ENCODE measurements at places on chromosomes 12 and 14.

- no peak for DNase-seq
Measured at GRCh38 chr12:114672817-114673168, 11.2 kb downstream of the TBX3 start.

DNA sequence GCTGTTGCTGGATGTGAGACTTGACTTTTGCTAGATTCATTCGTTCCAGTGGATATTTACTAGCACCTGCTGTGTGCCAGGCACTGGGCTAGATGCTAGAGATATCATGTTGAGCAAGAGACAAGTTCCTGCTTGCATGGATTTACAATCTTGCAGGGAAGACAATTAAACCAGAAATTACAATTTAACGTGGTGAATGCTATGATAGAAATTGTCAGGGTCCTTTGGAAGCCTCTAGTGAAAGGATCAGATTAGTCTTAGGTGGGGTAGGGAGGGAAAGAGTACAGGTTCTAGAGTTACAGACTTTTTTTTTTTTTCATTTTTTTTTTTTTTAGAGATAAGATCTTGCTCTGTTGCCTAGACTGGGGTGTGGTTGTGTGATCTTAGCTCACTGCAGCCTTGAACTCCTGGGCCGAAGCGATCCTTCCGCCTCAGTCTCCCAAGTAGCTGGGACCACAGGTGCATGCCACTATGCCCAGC, 36.7 kb downstream of the SPATS2 start:
- DNase-seq = no peak

- DNase-seq = no peak
Measured at GRCh38 chr12:57868221-57868620, 21.7 kb upstream of the CTDSP2 start.

DNA sequence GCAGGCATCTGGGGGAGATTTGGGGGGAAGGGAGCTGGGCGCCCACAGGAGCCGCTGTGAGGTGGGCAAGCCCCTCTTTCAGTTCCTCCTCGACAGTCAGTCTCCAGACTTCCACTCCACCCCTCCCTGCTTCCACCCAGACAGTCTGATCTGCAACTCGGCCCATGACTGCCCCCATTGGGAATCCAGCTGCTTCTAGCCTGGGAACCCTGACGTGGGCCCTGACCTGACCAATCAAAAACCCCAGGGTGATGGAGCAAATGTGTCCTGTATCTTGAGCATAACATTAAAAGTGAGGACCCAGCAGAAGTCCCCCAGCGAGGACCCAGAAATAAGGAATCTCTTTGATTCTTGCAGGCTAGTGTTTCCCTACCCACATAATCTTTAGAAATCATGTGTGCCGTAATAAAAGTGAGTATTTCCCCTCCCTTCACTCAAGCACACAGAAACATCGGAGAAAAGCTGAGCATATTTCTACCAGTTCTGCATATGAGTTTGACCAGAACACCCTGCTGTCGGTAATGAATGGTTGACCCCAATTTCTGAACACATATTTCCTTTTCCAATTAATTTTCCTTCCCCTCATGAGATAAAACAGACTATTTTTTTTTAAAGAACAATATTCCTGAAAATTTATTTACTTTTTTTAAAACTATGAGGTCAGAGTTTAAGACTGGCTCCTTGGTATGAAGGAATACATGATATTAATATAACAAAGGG, 6.4 kb downstream of the SSH1 start:
- DNase-seq = no peak

GRCh38 chr12:125315771-125316170, 250.5 kb downstream of the AACS start:
- DNase-seq = no peak

GRCh38 chr12:124673801-124674617, 106.6 kb upstream of the NCOR2 start:
- no peak for DNase-seq

DNA sequence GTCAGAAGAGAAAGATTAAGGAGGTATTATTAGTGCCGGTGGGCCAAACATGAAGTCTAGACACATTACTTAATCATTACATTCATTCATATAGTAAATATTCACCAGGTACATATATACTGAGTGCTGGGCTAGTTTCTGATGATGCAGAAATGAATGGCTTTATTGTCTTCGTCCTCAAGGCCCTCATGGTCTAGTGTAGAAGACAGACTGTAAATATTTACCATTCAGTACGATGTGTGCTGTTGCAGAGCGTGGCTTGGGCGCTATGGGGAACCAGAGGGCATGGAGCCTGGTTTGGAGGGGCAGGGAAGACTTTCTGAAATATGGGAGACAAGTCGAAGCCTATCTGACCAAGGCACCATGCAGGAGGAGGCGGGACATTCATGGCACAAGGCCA, 37.0 kb upstream of the TCL1B start:
- DNase-seq = no peak

DNA sequence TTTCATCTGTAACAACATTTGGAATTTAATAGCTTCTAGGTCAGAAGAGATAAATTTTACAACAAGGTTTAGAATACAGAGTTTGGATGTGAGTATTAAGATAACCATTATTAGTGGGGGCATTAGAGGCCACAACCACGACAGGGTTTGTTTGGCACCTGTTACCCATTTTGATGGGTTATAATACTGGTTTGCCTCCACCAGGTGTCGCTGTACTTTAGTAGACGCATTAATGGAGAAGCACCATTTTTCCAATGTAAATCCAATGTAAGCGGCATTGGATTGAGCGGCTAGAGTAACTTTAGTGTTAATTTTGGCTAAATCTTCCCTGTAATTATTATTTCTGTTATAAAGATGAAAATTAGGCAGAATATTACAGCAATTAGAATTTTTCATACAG, 136.2 kb downstream of the SLCO1B3 start:
- no peak for DNase-seq

DNA sequence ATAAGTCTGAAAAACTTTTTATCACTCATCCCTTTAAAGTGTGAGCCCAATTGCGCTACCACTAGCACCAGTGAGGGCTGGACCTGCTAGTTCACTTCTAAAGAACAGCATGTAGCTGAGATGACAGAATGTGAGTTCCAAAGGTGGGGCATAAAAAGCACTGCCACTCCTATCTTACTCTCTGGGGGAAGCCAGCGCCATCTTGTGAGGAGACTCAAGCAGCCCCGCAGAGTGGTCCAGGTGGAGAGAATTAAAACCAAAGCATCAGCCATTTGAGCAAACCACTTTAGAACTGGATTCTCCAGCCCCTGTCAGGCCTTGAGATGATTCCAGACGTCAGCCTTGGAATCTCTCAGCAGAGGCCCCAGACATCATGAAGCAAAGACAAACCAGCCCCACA, 39.9 kb downstream of the TMEM132D start:
- DNase-seq = no peak

DNA sequence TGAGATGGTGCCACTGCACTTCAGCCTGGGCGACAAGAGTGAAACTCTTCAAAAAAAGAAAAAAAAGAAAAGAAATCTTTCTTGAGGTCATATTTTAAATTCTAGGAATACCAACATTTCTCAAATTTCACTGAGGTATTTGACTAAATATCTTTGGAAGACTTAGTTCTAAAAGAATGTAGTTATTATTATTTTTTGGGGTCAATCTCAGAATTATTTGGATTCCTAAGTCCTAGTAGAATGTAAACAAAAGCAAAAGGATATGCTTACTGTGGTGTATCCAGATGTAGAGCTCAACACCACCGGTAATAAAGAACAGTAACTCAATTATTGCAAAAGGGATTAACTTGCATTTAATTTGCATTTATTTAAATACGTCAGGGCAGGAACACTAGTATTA, 25.0 kb downstream of the PRICKLE1 start:
- DNase-seq = no peak

- DNase-seq = no peak
Measured at GRCh38 chr12:20528208-20528607, 159.9 kb downstream of the PDE3A start.

DNA sequence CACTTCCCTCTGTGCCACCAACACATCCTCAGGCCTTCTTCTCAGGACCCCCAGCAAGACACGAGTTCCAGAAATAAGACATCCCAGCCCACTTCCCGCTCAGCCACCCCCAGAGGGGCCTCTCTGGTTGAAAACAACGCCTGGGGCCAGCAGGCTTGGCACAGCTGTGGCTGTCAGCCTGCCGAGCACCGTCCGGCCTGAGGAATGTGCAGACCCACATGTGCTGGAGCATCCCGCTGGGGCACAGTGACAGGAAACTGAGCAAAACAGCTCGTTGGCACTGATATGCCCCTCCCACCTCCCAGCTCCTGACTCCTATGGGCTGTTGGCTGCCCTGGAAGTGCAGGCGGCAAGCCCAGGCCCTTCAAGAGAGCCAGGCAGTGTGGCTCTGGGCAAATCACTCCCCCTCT, 1.4 kb downstream of the SYNE3 start:
- no peak for DNase-seq

DNA sequence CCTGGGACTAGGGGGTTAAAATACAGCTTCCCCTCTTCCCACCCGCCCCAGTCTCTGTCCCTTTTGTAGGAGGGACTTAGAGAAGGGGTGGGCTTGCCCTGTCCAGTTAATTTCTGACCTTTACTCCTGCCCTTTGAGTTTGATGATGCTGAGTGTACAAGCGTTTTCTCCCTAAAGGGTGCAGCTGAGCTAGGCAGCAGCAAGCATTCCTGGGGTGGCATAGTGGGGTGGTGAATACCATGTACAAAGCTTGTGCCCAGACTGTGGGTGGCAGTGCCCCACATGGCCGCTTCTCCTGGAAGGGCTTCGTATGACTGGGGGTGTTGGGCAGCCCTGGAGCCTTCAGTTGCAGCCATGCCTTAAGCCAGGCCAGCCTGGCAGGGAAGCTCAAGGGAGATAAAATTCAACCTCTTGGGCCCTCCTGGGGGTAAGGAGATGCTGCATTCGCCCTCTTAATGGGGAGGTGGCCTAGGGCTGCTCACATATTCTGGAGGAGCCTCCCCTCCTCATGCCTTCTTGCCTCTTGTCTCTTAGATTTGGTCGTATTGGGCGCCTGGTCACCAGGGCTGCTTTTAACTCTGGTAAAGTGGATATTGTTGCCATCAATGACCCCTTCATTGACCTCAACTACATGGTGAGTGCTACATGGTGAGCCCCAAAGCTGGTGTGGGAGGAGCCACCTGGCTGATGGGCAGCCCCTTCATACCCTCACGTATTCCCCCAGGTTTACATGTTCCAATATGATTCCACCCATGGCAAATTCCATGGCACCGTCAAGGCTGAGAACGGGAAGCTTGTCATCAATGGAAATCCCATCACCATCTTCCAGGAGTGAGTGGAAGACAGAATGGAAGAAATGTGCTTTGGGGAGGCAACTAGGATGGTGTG, 1.9 kb downstream of the GAPDH start:
- no peak for DNase-seq

DNA sequence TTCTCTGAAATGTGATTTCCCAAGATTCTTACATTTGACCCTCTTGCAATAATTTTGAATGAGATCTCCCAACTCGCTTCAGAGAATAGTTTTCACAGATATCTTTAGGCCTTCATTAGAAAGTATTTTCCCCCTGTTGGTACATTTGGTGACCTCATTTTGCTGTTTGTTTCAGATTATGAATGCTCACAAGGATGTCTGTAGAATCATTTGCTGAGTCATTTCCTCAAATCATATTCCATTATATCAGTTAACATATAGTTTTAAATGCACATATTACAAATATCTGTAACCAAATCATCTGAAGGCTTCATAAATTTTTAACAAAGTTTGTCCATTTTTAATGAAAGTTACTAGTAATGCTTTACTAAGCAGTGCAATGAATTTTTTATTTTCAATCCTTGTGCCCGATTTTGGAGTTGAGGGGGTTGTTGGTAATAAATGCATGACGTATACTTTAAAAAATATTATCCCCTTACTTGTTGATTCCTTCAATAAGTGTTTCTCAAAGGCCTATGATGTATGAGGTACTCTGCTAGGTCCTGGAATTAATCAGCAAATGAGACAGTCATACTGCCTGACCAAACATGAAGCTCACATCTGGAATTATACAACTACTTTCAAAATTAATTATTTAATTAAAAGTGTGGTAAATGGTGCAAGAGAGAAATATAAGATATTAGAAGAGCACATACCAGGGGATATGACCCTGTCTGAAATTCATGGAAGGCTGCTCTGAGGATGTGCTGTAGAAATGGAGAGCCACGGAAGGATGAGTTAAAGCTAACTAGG, 126.9 kb upstream of the RAP1B start:
- no peak for DNase-seq

DNA sequence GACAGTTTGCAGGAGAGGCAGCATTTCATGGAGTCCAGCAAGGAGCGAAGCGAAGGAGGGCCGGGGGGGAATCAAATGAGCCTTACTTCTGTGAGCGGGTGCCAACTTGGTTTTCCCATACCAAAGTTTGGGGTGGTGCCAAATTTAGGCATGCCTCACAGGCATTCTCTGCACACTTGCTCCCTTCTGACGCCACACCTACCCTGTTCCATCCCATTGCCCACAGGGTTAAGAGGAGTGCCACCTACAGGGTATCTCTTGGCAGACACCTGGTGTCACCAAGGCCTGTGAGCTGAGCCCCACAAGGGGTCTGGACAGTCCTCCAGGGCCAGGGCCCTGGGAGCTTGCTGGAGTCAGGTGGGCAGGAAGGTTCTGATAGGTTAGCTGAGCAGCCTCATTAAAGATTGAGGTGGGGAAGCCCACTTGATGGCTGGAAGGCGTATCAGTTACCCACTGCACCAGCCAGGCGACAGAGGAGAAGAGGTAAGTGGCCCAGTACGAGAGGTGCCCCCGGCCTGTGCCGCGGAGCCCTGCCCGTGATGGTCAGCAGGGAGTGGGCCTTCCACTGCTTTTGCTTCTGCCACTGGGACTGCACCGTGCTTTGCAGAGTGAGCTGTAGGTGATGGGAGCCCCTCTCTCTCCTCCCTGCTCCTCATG, 45.2 kb downstream of the DEGS2 start:
- no peak for DNase-seq

DNA sequence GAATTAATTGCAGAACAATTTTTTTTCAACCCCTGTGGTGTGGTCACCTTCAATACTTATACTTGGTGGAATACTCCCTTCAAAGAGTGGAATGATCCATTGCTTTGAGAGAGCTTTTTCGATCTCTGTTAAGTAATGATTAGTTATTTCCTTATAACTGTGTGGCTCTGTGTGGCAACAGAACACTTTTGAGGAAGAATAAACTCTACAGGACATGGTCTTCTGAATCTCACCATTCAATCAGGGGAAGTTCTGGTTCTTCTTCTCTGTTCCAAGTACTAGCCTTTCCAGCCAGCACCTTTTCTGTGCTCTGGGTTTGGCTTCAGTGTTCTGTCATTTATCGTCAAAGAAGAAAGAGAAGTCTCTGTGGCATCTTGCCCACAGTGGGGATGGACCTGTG, 369.2 kb downstream of the ZFP36L1 start:
- DNase-seq = no peak

- DNase-seq = no peak
Measured at GRCh38 chr12:65696227-65696626, 128.1 kb upstream of the HMGA2 start.

- DNase-seq = no peak
Measured at GRCh38 chr14:76015668-76016067, 30.1 kb downstream of the IFT43 start.

GRCh38 chr14:61934385-61934784, 172.2 kb downstream of the SNAPC1 start:
- no peak for DNase-seq

All from NCI-H1417 treated with DMSO at 0.1 percent for 48 hours (cell line).